Esophagus muscularis mucosa (tissue), 4 donors: ENCODE measurements at places on chromosomes 1 and 21. TPM values are rescaled to one million over a fixed set of nuclear protein-coding genes. Genes with fewer than 3 reads are reported as not detected.

GRCh38 chr1:235265900-235266299, 62.1 kb downstream of the ARID4B start:
- no peak for DNase-seq

Gene KRTAP7-1
- total RNA-seq: not detected

Gene MEGF6
- total RNA-seq: 9.3 TPM

Gene S100A5
- total RNA-seq: not detected

DNA sequence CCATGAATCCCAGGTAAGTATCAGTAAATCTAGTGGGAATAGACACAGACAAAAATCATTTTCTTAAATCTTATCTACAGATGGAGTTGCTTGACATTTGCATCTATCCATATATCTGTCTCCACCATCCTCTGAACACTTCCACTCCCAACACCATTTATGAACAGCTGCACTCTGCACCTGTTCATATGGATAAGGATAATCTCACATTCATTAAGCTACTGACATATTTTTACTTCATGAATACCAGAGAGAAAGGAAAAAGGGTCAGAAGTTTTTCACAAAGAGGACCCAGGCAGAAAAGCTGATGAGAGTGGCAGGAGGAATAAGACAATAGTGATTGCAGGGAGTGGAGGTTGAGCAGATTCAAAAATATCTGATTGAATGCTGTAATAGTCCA, 222.6 kb downstream of the DNAH14 start:
- DNase-seq: no peak

- no peak for DNase-seq
These were observed 3.0 kb downstream of the PAXBP1 start for GRCh38 chr21:32768530-32768929.

DNA sequence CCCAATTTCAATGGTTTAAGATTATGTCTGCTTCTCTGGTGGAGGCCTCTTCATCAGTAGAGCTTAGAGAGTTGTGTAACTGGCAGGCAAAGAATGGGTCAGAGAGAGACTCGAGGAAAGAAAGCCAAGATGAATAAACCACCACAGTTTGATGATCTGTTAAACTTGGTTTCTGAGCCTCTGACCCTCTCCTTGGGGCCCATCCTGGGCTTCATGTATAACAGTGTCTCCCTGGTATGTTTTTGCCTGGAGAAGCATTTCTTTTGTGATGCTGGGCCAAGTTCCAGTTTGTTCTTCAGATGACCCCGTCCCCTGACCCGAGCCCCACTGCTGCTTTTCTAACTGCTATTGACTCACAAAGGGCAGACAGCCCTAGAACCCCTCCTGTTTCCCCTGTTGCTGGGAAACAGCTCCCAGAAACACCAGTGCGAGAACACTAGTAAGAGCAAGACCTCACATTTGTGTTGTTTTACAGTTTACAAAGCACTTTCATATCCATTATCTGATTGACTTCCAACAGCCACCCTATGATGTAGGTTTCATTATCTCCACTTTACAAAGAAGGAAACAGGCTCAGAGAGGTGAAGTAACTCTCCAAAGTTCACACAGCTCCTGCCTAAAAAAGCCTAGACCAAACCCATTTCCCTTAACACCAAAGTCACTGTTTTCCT, 9.0 kb downstream of the CD2 start:
- DNase-seq: no peak

- no peak for DNase-seq
These were observed 100.5 kb downstream of the NAV1 start for GRCh38 chr1:201639391-201639790.

GRCh38 chr1:182586380-182586779, 2.7 kb downstream of the RNASEL start:
- peak; percentile 53 for DNase-seq

- DNase-seq: no peak
These were observed 4.5 kb downstream of the LAD1 start for GRCh38 chr1:201394591-201394990.

GRCh38 chr1:14103878-14104430, 404.0 kb downstream of the PRDM2 start:
- peak; percentile 19 for DNase-seq

Gene MAP10
- total RNA-seq: 1.6 TPM

- DNase-seq: no peak
These were observed 153.1 kb upstream of the FGGY start for GRCh38 chr1:59143811-59144210.

DNA sequence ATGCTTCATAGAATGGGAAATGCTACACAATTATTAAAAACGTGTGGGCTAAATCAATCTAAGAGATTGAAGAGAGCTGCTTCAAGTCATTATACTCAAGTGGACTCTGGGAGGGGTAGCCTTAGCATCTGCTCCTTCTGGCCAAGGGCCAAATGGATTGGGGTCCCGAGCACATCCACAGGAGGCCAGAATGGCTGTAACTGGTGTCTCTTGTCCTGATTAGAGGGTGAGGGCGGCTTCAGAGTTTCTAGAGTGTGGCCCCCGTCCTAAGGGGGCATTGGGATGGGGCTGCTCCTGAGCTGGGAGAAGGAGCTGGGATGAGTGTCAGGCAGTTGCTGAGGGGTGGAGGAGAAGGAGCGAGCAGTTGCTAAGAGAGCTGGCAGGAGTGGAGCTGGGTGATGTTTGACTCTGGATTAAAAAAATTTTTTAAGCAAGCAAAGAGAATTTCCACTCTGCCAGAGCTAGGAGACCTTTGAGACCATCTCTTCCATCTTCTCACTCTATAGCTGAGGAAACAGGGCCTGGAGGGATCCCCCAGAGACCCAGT, 71.3 kb upstream of the TLR5 start:
- no peak for DNase-seq

GRCh38 chr1:171429137-171429536, 56.2 kb upstream of the PRRC2C start:
- no peak for DNase-seq

- DNase-seq: peak; percentile 62
These were observed 364.9 kb downstream of the PRDM2 start for GRCh38 chr1:14064649-14065442.

GRCh38 chr1:22709891-22710700, 543 bp upstream of the EPHB2 start:
- DNase-seq: no peak

Gene RCOR3
- total RNA-seq: 37.8 TPM

Gene SPRR1A
- total RNA-seq: not detected

- no peak for DNase-seq
These were observed 9.6 kb downstream of the CAPN2 start for GRCh38 chr1:223721658-223722607.

DNA sequence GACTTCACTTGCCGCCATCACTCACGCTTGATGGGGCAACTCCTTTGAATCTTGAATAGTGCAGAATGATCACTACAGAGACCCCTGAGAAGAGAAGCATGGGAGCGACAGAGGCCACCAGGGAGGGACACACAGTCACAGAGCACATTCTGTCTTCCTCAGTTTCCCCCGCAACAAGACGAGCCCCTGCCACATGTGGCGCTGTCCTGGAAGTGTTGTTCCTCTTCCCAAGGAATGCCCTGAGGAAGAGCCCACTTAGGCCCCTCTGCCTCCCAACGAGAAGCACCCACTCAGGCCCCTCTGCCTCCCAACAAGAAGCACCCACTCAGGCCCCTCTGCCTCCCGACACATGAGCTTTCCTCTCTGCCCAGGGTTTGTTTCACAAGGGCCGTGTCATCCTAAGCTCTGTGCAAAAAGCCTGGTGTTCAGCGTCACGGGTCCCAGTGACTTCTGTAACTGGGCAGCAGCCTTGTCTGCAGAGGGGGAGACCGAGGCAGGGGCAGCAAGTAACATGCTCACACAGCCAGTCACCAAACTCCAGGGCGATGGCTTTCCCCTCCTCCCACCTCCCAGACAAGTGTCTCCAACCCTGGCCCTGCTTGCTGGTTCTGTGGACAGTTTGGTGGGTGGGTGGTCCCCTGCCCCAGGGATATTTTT, 19.8 kb downstream of the SLC37A1 start:
- no peak for DNase-seq

DNA sequence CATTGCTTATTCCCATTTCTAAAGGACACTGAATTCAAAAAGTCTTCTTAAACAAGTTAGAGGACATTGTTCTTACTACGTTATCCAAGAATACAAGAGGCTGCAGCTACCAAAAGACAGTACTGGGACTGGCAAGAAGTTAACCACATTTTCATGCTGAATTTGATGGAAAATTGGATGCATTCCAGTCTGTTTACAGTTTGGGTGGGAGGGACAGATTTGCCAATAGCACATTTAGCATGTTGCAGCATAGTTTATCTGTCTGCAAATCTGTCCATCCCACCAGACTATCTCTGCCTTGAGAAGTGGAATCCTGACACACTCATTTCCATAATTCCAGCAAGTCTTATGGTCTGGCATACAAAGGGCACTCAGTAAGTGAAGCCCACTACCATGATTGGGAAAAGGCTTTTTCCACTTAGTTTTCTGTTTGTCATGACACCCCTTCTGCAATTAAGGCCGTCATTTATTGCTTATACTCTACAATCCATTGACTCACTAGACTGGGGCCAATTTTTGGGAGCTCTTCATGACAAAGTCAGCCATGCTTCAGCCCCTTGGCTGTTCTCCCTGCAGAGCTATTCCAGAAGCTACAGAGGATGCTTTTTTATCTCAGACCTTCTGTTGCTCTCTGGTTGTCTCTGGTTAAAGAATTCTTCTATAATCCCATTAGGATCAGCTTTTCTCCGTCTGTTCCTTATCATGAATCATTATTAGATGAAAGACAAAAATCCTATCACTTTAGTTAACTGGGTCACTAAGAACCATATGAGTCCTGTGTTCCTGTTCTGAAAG, 355.8 kb upstream of the PTBP2 start:
- no peak for DNase-seq

GRCh38 chr1:193111641-193112090, 6.5 kb upstream of the GLRX2 start:
- no peak for DNase-seq

DNA sequence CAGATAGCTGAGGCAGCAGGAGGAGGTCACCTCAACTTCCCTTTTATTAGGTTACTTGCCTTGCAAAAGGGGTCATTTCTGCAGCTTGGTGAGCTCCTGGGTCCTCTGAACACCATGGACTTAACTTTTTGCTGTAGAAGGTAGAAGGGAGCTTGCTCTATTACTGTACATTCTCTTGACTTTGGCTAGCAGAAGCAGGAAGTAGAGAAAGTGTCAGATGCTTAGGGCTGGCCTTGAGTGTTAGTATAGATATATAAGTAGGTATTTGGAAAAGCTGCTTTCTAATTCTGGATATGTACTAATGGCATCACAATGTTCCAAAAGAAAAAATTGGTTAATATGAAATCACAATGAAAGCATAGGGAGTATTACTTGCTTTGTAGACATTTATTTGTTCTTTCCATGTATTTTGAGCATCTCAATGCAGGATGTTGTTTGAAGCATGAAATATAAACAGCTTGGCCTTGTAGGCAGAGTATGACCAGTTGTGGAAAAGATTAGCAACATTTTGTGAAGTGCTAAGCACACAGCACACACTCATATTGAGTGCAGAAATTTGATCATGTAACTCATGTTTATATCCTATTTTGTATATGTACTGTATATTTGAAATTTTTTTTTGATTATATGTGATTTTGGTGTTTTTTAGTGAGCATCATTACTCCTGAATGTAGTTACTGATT, 108.8 kb downstream of the DYRK1A start:
- DNase-seq: no peak

- no peak for DNase-seq
These were observed 37.8 kb upstream of the GBP5 start for GRCh38 chr1:89310505-89310904.

- no peak for DNase-seq
These were observed 2.8 kb upstream of the ZC3H12A start for GRCh38 chr1:37471345-37472231.

DNA sequence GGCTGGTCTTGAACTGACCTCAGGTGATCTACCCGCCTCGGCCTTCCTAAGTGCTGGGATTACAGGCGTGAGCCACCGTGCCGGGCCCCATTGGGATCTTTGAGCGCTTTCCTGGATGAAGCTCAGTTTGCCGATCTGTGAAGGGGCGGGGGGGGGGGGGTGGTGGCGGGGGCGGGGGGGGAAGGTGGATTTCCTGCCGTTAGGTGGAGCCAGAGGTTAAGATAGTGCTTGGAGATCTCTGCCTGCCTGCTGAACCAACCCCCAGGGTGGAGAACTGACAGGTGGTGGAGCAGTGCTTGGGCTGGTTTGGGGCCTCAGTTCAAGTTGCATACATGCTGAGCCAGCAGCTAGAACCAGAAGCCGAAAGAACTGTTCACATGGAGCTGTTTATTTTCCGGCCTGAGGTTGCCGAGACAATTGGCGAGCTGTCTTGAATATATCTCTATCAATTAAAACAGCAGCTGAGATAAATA, 1.7 kb downstream of the TMCC2 start:
- no peak for DNase-seq

DNA sequence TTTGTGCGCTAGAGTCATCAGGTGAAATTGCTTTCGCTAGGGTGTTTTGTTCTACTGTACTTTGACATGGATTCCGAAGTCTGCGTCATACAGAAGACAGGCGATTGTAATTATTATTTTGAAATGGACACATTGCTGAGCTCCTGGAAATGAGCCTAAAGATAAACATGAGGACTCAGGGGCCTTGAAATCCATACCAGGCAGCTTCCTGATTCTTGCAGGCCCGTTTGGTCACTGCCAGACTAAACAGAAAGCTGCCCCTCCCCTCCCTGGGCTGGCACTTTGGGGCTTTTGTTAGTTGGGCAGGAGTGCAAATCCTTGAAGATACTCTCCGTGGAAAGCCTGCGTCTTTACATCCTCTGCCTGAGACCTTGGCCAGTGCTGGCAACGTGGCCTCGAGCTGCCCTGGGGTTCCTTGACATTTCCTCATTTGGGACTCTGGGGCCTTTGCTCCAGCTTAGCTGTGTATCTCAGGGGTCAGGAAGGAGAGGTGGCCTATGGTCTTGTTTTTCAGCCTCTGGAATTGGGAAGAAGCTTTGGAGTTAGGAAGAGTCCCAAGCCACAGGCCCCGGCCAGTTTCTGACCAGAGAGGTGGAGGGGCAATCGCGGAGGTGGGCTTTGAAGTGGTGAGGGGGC, 26.9 kb upstream of the KCNE2 start:
- no peak for DNase-seq

Gene YIPF1
- 21.4 TPM for total RNA-seq

GRCh38 chr1:58380345-58380744, 166.2 kb downstream of the OMA1 start:
- DNase-seq: no peak

Gene SNX7
- 28.7 TPM for total RNA-seq

- no peak for DNase-seq
These were observed 16.1 kb downstream of the UCHL5 start for GRCh38 chr1:193042766-193043691.

Gene RAP1GAP
- 0.33 TPM for total RNA-seq

DNA sequence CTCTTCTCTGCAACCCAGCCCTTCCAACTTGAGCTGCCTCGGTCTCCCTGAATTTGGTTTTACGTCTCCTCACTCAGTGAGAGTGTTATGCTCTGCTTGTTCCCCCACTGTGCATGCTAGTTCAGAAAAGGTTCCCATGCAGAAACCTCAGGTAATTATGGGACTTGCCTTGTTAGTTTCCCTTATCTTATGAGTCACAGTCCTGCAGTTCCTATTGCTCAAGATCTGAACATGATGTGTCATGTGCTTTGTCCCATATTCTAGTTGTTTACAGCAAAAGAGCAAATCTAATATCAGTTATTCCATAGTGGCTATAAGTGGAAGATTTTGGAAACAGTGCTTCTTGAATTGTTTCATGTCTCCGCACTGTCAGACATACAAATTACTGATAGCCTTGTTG, 74.4 kb downstream of the DUSP10 start:
- DNase-seq: no peak
